NCI-H2171 (cell line): ENCODE measurements at places on chromosomes 1 and 21.

GRCh38 chr1:156964441-156964840 lies 44.0 kb downstream of the LRRC71 start:
- no peak for DNase-seq

DNA sequence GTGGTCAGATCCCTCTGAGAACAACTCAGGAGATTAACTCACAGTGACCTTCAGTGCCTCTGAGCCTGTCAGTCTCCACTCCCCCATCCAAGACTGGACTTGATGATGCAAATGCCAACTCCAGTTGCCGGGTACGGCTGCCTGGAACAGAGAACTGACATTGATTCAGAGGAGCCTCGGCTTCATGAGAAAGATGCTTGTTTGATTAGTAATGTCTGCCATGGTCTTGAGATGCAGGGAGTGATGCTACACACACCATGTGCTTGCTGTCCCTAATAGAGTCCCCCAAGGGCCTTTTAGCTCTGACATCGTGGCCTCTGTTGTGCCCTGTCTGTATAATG lies 51.8 kb upstream of the LRP8 start:
- no peak for DNase-seq

DNA sequence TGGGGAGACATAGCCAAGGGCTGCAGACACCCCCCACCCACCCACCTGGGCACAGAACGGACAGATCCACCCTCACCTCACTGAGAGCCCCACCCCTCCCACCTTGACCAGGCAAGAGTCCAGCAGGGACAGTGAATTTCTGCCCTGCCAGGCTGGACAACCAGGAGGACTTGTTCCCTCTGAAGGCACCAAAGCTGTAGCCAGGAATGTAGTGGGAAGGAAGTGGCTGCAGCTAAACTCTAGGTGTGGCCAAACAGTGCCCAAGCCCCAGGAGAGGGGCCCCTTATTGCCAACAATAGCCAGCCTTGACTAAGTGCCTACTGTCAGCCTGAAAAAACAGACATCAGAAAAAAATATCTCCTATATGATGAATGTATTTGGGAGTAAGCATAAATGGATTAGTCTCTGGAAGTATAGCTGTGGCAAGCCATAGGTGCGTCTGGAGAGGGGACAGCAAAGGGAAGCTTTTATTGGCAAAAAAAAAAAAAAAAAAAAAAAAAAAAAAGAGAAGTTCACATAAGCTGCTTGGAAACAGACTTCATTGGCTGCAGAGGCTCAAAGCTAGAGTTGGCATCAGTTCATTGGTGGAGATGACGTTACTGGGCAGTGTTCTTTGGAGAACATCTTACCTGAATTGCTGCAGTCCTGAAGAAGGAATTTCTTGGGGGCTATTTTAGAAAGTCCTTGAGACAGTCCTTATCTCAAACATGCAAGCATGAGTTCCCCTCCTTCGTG lies 64.1 kb upstream of the TMEM51 start:
- DNase-seq: no peak

- DNase-seq: no peak
Measured at GRCh38 chr1:168419736-168420135, 124.1 kb downstream of the XCL2 start.

DNA sequence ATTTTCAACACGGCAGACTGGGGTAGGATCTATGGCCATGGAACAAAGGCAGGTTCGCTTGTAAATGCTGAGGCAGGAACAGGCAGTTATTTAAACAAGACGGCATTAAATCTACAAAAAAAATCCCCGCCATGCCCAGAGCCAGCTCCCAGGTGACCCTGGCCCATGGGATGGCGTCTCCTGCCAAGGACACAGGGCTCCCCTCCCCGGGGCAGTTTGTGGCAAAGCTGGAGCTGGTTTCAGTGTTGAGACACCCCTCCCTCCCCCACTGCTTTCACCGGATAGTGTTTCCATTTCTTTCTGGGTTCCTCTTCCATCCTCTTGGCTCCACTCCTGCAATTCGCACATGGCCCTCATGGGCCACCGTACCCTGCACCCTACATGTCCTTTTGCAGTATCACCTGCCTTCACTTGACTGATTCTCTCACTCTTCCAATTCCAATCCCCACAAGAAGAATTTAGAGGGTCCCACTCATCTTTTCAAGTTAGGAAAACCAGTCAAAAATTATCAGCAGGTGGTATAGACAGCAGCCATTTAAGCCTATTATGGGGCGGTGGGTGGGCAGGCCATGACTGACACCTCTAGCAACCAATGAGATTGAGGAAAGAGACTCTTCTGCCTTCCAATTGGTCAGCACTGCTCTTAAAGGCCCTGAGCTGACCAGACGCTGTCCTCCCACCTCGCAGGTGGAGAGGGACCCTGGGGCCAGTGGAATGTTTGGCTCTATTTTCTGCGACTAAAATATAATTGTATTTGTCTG lies 52.0 kb downstream of the OLIG1 start:
- no peak for DNase-seq

- no peak for DNase-seq
Measured at GRCh38 chr1:109979489-109980091, 5.0 kb upstream of the AHCYL1 start.

- no peak for DNase-seq
Measured at GRCh38 chr21:14657241-14658008, 111.3 kb upstream of the SAMSN1 start.

DNA sequence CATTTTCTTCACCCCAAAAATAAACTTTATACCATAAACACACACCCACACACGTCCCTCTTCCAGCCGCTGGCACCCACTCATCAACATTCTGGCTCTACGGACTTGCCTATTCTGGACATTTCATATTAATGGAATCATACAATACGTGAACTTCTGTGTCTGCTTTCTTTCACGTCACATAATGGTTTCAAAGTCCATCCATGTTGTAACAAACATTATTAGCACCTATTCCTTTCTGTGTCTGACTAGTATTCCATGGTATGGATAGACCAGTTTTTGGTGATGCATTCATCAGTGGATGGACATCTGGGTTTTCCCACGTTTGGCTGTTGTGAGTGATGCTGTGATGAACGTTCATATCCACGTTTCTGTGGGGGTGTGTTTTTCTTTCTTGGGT lies 323.2 kb downstream of the KIF26B start:
- no peak for DNase-seq

- DNase-seq: no peak
Measured at GRCh38 chr1:17167041-17167785, 37.7 kb upstream of the PADI1 start.
